Caudate nucleus (tissue), 63 donors: ENCODE measurements at places on chromosomes 12 and 14.

DNA sequence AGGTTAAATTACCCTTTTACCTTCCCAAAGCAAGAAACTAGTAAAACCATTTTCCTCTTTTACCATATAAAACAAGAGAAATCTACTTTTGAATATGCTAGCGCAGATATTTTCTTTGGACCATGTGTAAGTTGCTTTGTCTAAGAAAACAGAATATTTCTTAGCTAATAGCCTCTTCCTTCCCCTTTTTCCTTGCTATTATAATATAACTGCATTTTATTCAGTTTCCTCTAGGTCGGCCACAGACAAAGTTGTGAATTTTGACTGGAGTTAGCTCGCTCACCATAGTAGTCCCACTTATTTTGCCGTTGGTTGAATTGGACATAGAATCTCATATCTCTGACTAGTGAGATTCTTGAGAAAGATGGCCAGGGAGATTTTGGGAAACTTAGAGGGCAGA, 115.6 kb downstream of the PLEKHA5 start:
- no peak for DNase-seq

DNA sequence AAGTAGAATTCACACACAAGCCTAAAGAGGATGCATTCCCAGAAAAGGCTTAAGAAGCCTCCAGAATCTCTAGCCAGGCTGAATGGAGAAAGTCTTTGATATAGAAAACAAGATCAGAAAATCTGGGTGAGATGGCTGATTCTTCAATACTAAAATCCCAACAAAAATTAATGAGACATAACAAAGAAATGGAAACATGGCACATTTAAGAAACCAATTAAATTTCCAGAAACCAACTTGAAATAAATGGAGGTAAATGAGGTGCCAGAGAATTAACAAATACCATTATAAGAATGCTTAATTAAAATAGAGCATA, 51.9 kb downstream of the CPSF6 start:
- no peak for DNase-seq

DNA sequence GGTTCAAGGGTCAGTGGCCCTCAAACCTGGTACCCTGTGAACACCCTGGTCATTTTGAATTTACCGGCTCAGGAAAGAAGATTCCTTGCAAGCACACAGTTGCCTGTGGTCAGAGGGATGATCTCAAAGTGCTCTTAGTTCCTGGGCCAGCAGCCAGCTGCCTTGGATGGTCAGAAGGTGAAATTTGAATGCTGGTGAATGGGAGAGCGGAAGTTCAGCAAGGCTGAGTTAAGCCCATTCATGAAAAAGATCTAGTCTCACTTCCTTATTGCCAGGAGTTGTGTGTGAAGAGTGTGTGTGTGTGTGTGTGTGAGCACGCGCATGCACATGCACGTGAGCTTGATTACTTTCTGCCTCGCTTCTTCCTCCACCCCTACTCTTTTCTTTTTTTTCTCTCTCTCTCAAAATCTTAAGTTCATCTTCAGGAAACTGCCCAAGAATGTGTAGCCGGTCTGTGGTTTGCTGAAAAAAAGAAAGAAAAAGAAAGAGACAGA, 155.5 kb upstream of the CCND2 start:
- DNase-seq: no peak

GRCh38 chr12:31431721-31432240, 105.8 kb upstream of the SINHCAF start:
- no peak for DNase-seq

DNA sequence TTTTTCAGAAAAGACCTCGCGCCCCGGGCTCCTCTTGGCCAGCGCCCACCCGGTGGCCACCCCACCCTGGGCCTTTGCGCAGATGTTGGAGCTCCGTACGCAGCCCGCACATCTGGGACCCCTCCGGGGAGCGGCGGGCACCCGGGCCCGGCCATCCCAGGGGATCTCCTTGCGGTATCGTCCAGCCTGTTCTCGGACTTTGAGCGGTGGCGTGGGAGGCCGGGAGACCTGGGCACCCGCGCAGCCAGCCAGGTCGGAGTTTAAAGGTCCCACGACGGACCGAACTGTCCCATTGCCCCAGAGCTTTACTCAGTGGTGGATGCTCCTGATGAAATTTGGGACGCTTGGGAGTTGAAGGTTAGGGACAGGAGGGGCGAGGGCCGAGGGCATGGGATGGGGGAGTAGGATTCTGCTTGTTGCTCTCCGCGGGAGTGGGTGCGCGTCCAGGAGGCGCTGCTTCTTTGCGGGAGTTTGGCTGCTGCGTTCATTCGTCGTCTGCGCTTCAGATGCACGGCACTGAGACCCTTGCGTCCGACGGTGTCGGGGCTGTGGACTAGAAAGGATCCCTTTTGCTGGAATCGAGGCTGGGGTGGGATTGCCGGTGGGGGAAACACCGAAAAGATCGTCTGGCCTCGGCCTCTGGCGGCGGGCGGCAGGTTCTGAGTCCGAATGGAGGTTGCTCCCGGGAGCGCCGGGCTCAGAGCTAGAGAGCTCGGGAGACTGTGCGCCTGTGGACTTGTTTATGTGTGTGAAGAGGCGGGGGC, 1.4 kb downstream of the NTF3 start:
- DNase-seq: no peak

DNA sequence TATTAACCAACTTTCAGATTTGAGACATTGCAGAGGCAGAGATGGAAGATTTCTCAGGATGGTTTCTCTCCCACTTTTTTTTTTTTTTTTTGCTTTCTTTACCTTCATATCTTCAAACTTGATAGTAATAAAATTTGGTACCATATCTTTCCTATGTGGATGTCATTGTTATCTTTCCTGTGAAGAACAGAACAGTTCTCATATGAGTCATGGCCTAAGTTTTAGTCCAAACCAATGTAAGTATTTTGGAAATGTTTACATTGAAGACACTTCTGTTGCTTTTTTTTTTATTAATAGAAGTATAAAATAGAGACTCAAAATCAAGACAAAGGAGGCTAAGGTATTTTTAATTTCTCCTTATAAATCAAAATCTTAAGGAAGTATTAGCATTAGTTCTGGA, 95.2 kb downstream of the C12orf50 start:
- no peak for DNase-seq

GRCh38 chr14:92655419-92656201, 92.8 kb downstream of the LGMN start:
- DNase-seq: no peak

- DNase-seq: no peak
Observed at GRCh38 chr12:26246483-26247164, 51.3 kb downstream of the SSPN start.

DNA sequence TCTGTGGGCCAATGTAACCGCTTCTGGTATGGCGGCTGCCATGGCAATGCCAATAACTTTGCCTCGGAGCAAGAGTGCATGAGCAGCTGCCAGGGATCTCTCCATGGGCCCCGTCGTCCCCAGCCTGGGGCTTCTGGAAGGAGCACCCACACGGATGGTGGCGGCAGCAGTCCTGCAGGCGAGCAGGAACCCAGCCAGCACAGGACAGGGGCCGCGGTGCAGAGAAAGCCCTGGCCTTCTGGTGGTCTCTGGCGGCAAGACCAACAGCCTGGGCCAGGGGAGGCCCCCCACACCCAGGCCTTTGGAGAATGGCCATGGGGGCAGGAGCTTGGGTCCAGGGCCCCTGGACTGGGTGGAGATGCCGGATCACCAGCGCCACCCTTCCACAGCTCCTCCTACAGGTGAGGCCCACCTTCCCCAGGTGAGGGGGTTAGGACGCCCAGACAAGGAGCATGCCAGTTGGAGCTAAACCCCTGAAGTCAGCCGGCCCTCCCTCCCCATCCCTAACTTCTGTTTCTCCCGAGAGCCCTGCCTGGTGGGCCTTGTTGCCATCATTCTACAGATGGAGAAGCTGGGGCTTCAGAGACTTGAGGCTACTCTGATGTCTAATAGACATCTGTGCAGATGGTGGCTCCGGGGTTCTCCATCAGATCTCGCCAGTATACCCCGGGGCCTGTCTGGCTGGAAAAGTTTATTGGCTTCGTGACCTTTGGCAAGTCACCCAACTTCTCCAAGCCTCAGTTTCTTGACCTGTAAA, 25.3 kb downstream of the PAPLN start:
- no peak for DNase-seq

DNA sequence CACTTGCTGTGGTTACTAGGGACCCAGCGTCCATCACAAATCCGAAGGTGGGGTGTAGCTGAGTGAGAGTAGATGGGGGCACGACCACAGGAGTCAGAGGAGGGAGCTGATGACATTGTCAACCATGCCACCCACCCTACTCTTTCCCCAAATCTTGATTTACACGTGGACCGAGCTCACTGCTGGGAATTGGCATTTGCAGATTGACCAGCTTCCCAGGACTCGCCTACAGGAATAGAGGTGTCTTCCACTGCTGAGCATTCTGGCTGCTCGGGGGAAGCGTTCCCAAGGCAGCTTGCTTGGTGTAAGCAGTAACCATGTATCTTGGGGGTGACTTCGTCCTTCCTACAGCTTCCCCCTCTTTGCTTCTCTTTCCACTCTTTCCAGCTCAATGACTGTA, 353 bp upstream of the PTPRR start:
- DNase-seq: peak; percentile 20

DNA sequence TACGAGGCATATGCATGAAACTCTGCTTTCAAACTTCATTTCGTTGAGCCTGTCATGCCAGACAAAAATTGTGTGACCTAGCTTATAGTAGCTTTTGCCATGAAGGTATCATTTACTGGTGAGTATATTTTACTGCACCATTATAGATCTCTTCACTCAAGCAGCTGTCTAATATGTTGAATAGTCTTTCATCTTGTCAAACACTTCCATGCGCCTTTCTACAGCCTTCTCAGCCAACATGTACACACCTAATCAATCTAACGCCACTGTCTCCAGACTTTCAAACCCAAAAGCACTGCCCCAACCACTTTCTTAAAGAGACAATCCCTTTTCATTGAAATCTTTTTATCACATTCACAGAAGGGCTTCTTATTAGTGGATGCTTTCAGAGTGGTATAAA, 757.4 kb downstream of the VRK1 start:
- no peak for DNase-seq

DNA sequence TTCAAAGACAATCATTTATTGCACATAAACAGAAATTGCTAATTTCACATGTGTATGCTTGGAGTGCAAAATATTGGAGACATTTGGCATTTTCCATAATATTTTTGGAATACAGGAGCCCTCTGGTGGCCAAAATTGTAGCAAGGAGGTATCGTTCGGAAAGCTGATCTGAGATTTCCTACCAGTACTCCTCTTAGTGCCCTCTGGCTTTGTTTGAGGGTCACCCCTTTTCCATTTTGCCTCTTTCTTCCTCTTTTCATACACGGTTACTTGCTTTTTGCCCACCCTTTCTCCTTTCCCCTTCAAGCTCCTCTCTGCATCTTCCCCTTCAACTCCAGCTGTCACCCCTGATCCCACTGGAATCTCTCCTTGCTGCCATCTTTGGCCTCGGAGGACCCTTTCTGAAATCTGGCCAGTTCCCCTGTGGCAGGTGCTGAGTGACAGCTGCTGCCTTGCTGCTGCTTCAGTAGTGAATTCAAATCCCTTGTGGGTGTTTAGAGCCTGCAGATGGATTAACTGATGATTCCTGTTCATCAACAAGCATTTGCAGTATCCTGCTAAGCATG, 164.6 kb upstream of the PARP11 start:
- peak; percentile 1 for DNase-seq

- peak; percentile 64 for DNase-seq
Observed at GRCh38 chr14:24310646-24311604, at the start of gene LTB4R. Gene LTB4R (plus strand): TSS chr14:24311502. CDS start chr14:24315652, 4,150 bp downstream.

DNA sequence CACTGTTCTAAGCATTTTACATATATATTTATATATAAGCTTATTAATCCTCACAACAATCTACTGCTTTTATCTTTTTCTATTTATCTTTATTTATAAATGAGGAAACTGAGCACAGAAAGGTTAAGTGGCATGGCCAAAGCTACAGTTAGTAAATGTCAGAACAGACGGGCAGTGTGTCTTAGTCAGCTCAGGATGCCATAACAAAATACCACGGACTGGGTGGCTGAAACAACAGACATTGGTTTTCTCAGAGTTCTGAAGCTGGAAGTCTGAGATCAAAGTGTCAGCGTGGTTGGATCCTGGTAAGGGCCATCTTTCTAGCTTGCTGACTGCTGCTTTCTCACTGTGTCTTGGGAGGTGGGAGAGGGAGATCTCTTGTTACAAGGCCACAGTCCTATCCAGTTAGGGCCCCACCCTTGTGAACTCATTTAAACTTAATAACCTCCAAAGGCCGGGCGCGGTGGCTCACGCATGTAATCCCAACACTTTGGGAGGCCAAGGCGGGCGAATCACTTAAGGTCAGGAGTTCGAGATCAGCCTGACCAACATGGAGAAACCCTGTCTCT, 19.8 kb downstream of the RPGRIP1 start:
- no peak for DNase-seq

GRCh38 chr12:5718073-5718472, 227.0 kb downstream of the ANO2 start:
- no peak for DNase-seq

- DNase-seq: no peak
Observed at GRCh38 chr12:39763890-39764169, 144.2 kb upstream of the ABCD2 start.

- DNase-seq: no peak
Observed at GRCh38 chr14:105841022-105842009, 314.9 kb downstream of the TMEM121 start.
